ENCODE measurements at places on chromosomes 12 and 14.

DNA sequence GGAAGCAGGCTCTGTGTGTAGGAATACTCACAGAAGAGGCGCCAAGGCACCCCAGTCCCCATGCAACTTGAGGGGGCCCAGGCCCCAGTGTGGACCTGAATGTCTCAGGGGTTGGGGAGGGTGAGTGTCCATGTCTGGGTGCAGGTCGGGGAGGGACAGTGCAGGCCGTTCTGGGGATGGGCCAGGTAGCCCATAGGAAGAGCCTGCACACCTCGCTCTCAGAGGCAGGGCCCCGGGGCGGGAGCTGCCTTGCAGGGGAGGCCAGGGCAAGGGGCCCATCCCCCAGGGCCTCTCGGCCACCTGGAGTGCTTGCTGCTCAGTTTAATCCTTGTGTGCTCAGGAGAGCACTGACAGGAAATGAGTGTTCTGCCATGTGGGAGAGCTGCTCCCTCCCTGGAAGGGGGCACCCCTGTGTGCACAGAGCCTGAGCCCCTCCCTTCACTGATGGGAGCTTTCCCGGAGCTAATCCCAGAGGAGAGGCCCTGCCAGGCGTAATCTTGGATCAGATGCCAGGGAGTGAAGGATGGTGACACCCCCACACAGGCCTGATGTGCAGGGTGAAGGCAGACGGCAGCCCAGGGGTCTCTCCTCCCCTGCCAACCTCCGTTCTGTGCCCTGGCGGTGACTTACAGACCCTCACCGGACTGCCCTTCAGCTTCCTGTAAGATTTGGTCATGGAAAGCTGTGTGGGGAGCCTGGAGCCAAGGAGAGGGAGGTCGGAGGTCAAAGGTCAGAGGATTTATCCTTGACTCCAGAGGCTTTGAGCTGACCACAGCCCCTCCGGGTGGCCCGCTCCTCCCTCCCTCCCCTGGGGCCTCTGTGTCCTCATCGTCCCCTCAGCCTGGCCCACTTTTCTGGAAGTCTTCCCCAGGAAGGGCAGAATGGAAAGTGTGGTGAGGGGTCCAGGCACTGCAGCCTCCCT lies 24.4 kb upstream of the FBRSL1 start:
- DNase-seq, result no peak

- DNase-seq, result no peak
These were observed 8.3 kb upstream of the SYNDIG1L start for GRCh38 chr14:74434294-74434693.

DNA sequence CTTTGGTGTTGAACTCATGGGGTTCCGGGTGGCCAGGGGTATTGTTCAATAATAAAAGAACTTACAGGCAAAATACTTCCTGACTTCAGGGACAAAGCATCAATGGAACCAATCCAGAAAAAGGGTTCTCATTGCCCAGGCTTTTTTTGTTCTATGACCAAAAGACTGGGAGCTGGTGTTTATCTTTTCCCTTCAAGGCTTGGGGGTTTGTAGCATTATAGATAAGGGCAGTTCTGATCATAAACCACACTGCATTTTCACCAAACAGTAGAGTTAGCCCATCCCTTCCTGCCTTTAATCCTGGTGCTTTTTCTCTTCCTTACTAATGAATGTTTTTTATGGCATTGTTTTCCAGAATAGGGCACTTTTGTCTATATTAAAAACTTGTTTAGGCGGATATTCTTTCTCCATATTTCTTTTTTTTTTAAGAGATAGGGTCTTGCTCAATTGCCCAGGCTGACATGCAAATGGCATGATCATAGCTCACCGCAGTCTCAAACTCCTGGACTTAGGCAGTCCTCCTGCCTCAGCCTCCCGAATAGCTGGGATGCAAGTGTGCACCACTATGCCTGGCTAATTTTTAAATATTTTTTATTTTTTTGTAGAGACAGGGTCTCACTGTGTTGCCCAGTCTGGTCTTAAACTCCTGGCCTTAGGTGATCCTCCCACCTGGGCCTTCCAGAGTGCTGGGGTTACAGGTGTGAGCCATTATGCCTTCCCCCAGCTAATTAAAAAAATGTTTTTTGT lies 9.7 kb downstream of the FUT8 start:
- DNase-seq, result no peak

DNA sequence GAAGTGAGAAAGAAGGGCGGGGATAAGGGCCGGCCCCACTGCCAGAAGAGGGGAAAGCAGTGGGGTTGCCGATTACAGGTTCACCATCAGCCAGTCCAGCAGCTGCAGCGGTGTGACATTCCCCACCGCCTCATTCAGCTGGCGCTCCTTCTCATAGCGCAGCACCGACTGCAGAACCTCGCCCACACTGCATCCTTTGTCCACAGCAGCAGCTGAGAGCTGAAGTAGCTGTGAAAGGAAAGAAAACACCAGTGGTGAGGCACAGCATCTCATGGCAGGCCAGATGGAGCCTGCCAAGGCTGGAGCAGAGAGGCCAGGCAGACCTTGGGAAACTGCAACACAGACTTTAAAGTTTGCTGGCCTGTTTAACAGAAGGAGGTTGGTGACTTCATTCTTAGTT lies 33.2 kb downstream of the AKAP3 start:
- no peak for DNase-seq

- no peak for DNase-seq
These were observed 25.2 kb downstream of the PTPN11 start for GRCh38 chr12:112443916-112444315.

- DNase-seq, result no peak
These were observed 148.8 kb upstream of the DHRS4 start for GRCh38 chr14:23804817-23805216.

GRCh38 chr12:105993766-105994555 lies 144.8 kb downstream of the NUAK1 start:
- no peak for DNase-seq

DNA sequence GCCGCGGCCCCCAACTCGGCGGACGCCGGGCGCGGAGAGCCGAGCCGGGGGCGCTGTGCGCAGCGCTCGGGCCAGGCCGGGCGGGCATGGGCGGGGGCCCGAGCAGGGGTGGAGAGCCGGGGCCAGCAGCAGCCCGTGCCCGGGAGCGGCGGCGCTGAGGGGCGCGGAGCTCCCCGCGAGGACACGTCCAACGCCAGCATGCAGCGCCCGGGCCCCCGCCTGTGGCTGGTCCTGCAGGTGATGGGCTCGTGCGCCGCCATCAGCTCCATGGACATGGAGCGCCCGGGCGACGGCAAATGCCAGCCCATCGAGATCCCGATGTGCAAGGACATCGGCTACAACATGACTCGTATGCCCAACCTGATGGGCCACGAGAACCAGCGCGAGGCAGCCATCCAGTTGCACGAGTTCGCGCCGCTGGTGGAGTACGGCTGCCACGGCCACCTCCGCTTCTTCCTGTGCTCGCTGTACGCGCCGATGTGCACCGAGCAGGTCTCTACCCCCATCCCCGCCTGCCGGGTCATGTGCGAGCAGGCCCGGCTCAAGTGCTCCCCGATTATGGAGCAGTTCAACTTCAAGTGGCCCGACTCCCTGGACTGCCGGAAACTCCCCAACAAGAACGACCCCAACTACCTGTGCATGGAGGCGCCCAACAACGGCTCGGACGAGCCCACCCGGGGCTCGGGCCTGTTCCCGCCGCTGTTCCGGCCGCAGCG lies 639 bp downstream of the FZD10 start:
- DNase-seq, result no peak

DNA sequence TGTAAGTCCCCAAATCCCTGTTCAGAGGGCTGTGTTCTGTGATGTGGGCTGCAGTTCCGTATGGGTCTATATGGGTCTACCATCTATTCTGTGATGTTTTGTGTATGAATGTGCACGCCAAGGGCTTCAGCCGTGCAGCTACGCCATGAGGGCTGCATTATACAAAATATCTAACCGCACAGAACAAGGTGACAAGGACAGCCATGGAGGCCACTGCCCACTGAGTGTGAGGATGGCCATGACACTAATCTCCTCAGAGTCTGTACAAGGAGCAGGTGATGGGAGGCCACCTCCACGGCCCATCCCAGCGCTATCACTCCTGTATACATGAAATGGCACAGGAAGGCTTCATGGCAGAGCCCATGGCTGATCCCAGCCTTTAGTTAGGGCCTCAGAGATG lies 102.0 kb downstream of the DICER1 start:
- no peak for DNase-seq

DNA sequence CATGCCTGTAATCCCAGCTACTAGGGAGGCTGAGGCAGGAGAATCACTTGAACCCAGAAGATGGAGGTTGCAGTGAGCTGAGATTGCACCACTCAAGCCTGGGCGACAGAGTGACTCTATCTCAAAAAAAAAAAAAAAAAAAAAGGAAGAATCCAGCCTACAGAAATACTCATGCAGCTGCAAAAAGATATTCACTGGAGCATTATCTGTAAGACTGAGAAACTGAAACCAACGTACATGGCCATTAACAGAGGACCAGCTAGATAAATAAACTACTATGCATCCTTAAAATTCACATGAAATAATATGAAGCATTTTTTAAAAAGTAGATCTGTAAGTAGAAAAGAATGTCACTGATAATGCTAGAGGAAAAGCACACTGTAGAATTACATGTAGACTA lies 3.5 kb downstream of the SLC7A7 start:
- no peak for DNase-seq

GRCh38 chr12:121060149-121061001 lies 21.3 kb upstream of the OASL start:
- peak; percentile 33 for DNase-seq

- no peak for DNase-seq
These were observed 2.3 kb downstream of the ARHGDIB start for GRCh38 chr12:14959126-14959440.

- no peak for DNase-seq
These were observed 8.2 kb downstream of the GPRC5D start for GRCh38 chr12:12943586-12944260.

- no peak for DNase-seq
These were observed 7.1 kb upstream of the ZDHHC22 start for GRCh38 chr14:77148510-77149231.

GRCh38 chr14:71486279-71486678 lies 445.9 kb upstream of the RGS6 start:
- DNase-seq, result no peak

DNA sequence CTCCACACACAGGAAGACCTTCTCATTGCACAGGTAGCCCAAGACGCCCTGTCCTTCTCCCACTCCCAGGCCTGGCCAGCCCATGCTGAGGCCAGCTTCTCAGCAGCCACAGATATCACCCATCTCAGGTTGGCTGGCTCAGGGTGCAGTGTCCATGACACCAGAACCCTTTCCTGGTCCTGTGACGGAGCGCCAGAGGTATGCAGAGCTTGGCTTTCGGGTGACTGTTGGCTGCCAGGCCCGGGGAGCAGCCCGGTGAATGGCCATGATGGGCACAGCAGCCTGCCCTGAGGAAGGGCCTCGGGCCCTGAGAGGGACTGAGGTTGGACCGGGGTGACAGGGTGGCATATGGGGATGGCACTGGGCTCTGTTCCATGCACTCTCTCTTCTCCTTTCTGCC lies 173.4 kb downstream of the TSPAN9 start:
- DNase-seq, result no peak

DNA sequence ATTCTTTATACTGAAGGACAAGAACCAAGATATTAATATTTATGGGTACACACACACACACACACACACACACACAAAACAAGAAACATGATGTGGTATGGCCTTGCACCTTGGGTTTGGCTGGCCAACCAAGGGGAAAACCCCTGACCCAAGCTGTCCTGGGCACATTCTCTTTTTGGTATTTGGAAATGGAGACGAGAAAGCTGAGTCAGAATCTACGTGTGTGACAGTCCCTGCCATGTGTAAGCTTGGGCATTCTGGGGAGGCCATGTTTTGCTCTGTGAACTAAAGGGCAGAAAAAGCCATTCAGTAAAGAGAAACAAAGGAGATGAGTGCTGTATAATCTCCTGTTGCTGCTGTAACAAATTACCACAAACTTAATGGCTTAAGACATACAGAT lies 35.6 kb downstream of the PTGER2 start:
- DNase-seq, result no peak

DNA sequence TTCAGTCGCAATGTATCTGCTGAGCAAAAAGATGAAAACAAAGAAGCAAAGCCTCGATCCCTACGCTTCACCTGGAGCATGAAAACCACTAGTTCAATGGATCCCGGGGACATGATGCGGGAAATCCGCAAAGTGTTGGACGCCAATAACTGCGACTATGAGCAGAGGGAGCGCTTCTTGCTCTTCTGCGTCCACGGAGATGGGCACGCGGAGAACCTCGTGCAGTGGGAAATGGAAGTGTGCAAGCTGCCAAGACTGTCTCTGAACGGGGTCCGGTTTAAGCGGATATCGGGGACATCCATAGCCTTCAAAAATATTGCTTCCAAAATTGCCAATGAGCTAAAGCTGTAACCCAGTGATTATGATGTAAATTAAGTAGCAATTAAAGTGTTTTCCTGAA lies 19.8 kb downstream of the CKB start:
- no peak for DNase-seq

GRCh38 chr12:119601877-119602733 lies 8.5 kb downstream of the TMEM233 start:
- DNase-seq, result no peak

- DNase-seq, result no peak
These were observed 11.6 kb downstream of the SMIM41 start for GRCh38 chr12:52091061-52091460.

GRCh38 chr14:95253039-95253630 lies 66.6 kb downstream of the CLMN start:
- DNase-seq, result no peak

DNA sequence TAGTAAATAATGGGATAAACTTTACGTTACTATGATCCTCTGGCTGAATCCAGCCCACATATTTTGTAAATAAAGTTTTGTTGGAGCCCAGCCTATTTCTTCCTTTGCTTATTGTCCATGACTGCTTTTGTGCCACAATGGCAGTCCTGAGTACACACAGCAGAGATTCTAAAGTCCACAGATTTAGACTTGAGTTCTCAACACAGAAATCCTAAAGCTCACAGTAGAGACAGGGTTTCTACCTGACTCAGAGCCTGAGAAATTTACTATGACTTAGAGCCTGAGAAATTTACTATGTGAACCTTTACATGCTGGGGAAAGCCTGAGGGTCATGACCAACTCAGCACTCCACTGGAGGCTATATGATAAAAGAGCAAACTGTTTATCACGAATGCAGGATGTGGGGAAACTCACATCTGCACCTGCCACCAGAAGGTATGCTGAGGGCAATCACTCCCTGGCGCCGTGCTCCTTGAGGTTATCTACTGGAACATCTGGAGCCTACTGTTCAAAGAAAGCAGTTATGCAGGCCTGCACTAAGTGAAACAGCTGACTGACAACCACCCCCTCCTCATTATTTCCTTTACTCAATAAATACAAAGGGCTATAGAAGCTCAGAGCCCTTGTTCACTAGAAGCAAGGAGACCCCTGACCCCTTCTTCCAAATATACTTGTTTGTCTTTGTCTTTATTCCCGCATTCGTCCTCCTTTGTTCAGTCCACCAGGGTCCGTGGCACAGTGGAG lies 52.6 kb upstream of the BICD1 start:
- no peak for DNase-seq

- DNase-seq, result no peak
These were observed 14.3 kb upstream of the MCRS1 start for GRCh38 chr12:49582201-49582600.

DNA sequence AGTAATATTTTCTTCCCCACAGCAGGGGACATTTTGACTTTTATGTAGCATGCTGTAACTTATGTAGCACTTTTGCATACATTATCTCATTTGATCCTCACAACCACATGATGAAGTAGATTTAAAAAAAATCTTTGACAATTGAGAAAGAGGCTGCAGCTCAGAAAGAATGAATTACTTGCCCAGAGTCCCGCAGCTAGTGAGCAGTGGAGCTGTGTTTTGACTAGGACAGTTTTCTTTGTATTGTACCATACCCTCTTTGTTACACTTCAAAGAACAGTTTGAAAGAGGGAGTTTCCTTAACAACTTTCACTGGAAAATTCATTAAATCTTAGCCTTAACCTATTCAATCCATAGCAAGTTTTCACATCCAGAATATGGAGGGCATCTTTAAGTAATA lies 58.6 kb downstream of the SYNE2 start:
- DNase-seq, result no peak
